ENCODE measurements at places on chromosomes 5 and 9. TPM values are rescaled to one million over a fixed set of nuclear protein-coding genes. Genes with fewer than 3 reads are reported as not detected.

Gene STPG3
- total RNA-seq, result not detected

Gene IFNA21
- total RNA-seq, result not detected

Gene TENT4A
- 12.6 TPM for total RNA-seq

Gene LYSMD3
- total RNA-seq, result 15.3 TPM

Gene PCDHGC5
- 0.53 TPM for total RNA-seq

Gene MYMK
- not detected for total RNA-seq

Gene WNT8A
- total RNA-seq, result not detected

Gene HSPB3
- not detected for total RNA-seq

Gene SHISAL2B
- not detected for total RNA-seq

Gene PCA3
- total RNA-seq, result 1.2 TPM

Gene SV2C
- not detected for total RNA-seq

Gene INSL6
- total RNA-seq, result not detected

Gene C9orf50
- total RNA-seq, result not detected

Gene ACO1
- 90.9 TPM for total RNA-seq

Gene SPACA9
- total RNA-seq, result 1.6 TPM

Gene CNTFR
- total RNA-seq, result not detected

Gene PCDHGA1
- total RNA-seq, result 0.20 TPM

Gene IFNA17
- total RNA-seq, result not detected

Gene MRNIP
- total RNA-seq, result 8.9 TPM

Gene CCL27
- total RNA-seq, result 0.14 TPM

Gene KIAA1958
- total RNA-seq, result 0.79 TPM

Gene PCDHA12
- not detected for total RNA-seq

Gene ADAMTSL2
- total RNA-seq, result not detected

Gene BTNL9
- 0.07 TPM for total RNA-seq

Gene BARHL1
- total RNA-seq, result not detected

Gene SPATA31E1
- not detected for total RNA-seq

Gene PCDHGA7
- total RNA-seq, result 0.95 TPM

Gene MCTP1
- 192 TPM for total RNA-seq

Gene PCDHGA12
- total RNA-seq, result 8.7 TPM

Gene GZMA
- total RNA-seq, result not detected

Gene PPWD1
- 29.9 TPM for total RNA-seq

Gene AGXT2
- not detected for total RNA-seq

Gene ZFP2
- total RNA-seq, result 0.26 TPM

Gene ROPN1L
- 0.42 TPM for total RNA-seq

Gene GABRA1
- not detected for total RNA-seq

Gene SAPCD2
- 31.1 TPM for total RNA-seq

Gene PHAX
- total RNA-seq, result 50.2 TPM

Gene IL5
- total RNA-seq, result not detected

Gene ZFP37
- total RNA-seq, result 2.3 TPM

Gene RNF183
- total RNA-seq, result not detected

Gene TLX3
- not detected for total RNA-seq

Gene PCDHGC4
- total RNA-seq, result 0.40 TPM

All from pulmonary artery endothelial cell (primary cell).